CD4-positive, alpha-beta T cell (primary cell): ENCODE measurements at places on chromosomes 2 and 18.
A peak's percentile ranks its signal among the peaks of the same experiment; 100 is the strongest.

- no peak for DNase-seq
These were observed 220.2 kb downstream of the SUCLG1 start for GRCh38 chr2:84238907-84239306.

- peak; percentile 57 for DNase-seq
These were observed 8.7 kb downstream of the OTOF start for GRCh38 chr2:26469092-26469710.

- DNase-seq, result no peak
These were observed 1022.4 kb downstream of the TMEM182 start for GRCh38 chr2:103784261-103784660.

GRCh38 chr2:65791404-65791975, 359.1 kb upstream of the SPRED2 start:
- no peak for DNase-seq

GRCh38 chr2:227206406-227206805, 42.0 kb downstream of the COL4A3 start:
- no peak for DNase-seq
